ENCODE measurements at places on chromosomes 5 and 9.

- no peak for DNase-seq
These were observed 10.1 kb downstream of the PHF2 start for GRCh38 chr9:93586290-93587057.

GRCh38 chr5:128706269-128706668 is 168.2 kb upstream of the FBN2 start:
- DNase-seq, result no peak

DNA sequence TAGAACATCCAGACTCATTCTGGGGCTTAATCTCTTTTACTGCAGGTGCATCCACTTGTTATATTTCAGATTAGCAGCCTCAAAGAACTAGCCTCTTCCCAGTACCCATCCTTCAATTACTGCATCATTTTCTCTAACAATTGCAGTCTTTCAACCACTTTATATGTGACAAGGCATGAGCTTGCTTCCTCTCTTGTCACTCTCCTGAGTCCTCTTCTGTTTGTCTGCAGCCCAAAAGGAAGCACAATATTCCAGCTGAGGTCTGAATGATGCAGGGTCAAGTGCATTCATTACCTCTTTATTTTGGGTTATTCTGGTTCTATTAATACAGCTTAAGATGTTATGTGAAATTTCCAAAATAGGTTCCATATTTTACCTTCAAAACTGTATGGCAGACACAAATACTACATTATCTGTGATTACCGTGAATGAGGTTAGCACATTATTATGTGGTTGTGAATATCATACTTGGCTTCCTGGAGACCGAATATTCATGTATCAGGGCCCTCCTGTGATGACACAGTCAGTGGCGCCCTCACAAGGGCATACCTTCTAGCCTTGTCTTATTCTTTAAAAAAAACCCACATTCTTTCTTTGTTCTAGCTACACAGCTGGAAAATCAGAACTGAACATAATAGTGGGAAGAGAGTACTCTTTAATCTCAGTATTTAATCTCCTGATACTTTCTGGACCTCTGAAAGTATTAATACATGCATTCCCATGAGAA is 323.8 kb downstream of the PDE4D start:
- DNase-seq, result no peak

DNA sequence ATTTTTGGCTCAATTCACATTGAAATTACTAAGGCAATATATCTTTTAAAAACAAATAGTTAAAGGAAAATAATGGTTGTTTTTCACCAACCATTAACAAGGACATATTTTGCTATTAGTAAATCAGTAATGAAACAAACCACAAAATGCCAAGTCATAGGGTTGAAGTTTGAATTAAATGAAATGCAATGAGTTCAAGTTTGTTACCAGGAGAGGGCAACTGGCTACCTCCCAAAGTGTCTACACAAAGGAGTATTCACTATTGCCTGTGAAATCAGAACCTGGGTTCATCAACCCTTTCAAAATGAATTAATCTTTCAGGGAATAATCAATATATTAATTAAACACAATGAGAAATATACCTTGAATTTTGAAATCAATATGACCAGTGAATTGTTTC is 138.4 kb upstream of the DMRTA1 start:
- DNase-seq, result no peak

GRCh38 chr9:69364510-69365150 is 39.6 kb downstream of the ENTREP1 start:
- no peak for DNase-seq

DNA sequence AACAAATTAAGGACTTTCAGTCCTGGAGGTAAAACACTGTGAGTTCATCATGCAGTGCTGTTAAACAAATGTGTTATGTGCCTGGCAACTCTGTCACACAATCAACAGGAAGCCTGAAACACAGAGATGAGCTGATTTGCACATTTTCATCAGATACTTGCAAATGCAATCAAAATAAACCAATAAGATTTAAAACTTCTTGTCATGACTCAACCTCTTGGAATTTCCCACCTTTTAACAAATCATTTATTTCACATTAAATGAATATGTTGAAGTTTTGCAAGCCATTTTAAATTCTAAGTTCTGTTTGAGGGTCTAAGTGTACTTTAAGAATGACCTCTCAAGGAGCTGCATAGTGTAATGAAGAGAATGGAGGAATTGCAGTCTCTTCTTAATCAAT is 64.4 kb downstream of the ANXA1 start:
- DNase-seq, result peak; percentile 71

DNA sequence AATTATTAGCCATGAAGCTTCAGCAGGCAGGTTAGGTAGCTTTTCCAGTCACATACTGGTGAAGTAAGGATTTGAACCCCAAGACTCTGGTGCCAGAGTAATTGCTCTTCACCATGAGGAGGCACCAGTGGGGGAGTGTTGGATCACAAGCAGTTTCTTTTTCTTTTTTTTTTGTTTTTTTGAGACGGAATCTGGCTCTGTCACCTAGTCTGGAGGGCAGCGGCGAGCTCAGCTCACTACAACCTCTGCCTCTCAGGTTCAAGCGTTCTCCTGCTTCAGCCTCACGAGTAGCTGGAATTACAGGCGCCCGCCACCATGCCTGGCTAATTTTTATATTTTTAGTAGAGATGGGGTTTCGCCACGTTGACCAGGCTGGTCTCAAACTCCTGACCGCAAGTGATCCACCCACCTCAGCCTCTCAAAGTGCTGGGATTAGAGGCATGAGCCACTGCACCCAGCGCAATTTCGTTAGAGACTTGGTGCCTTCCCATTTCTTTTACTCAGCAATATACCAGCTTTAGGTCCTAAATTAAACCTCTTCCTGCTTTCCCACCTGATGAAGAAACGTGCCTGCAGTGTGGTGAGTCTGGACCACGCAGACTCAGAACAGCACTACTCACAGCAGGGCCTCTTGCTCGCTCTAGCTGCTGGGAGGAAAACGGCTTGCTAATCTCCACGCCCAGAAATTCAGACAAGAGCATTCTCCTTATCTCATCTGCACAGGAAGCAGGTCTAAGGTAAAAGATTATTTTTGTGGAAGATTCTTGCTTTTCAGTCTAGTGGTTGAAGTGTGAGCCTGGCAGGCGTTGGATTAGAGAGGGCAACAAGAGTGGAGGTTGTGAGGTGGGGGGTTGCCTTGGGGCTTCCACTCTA is at the start of gene S100Z:
Gene S100Z (plus strand): TSS at position 596 of the 873 bp plus-strand sequence. CDS start 25,346 bp downstream, outside the sequence.
- DNase-seq, result no peak

- peak; percentile 62 for DNase-seq
These were observed 10.8 kb upstream of the IFNA2 start for GRCh38 chr9:21395778-21396717.

- DNase-seq, result peak; percentile 49
These were observed 41.8 kb upstream of the UGCG start for GRCh38 chr9:111854799-111855198.

DNA sequence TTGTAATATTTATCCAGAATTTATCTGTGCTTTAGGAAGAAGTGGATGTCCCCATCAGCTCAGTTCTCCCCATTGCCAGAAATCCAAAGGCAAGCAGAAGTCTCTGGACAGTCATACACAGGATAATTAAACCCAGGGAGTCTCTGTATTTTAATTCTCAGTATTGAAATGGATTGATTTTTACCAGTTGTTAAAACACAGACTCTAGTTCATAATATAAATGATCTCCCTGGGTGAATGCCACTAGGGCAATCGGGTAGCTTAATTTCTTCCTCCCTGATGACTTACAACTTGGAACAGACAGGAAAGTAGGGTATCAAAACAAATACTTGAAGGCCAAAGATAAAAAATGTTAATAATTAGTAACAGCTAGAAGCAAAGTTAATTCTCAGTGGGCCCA is 66.5 kb upstream of the DAP start:
- no peak for DNase-seq

DNA sequence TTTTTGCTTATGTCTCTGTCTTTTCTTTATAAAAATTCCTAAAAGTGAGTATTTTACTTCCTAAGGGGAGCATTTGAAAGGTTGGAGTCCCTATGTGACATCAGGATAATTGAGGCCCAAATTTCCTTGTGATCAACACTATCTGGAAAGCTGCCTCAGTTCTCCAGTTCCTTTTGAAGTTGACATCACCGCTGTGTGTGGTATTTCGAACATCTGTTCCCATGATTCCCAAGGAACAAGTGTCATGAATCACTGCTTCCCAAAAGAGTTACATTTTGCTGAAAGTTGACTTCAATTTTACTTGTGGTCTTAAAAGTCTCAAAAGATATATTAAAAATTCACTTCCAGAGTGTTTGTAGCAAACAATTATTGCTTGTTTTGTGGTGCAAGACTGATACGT is 452.1 kb upstream of the RGMB start:
- no peak for DNase-seq

DNA sequence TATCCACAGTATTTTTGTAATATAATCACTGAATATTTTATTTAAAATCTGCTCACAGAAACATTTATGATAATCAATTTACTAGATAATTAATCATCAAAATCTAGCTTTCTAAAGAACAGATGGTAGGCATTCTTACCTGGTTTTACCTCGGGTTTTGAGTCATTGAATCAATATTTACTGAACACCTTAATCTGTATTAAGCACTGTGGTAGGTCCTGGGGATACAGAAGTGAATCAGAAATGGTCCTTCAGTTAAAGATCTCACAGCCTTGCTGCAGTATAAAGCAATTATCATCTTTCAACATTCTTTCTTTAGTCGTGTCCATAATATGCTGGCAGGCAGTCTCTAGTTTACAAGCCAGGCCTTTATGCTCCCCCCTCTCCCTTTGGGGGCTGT is 2.0 kb upstream of the MEIKIN start:
- no peak for DNase-seq

DNA sequence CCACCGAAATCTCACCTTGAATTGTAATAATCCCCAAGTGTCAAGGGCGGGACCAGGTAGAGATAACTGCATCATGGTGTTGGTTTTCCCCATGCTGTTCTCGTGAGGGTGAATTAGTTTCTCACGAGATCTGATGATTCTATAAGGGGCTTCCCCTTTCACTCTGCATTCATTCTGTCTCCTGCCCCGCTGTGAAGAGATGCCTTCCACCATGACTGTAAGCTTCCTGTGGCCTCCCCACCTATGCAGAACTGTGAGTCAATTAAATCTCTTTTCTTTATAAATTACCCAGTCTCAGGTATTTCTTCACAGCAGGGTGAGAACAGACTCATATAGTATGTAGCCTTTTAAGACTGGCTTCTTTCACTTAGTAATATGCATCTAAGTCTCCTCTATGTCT is 128.1 kb upstream of the NR5A1 start:
- no peak for DNase-seq

GRCh38 chr9:100561256-100561655 is 16.6 kb upstream of the CAVIN4 start:
- no peak for DNase-seq

- no peak for DNase-seq
These were observed 143.7 kb upstream of the SLC30A5 start for GRCh38 chr5:68950125-68950524.

DNA sequence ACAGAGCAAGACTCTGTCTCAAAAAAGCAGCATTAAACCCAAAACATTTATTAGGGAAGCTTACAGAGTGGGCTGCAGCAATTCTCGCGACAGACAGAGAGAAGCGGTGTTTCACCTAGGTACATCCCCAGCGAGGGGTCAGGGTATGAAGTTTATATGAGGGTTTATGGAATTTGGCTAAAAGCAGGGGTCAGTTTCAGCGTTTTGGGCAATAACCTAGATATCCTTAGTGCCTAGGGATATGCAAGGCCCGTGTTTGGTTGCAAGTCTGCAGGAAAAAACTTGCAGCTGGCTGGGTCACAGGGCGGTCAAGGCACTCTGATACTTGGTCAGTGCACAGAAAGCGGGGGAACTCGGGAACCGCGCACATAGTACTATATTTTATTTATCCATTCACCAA is 649 bp upstream of the GLE1 start:
- DNase-seq, result peak; percentile 2

GRCh38 chr9:16033921-16034691 is 481.3 kb downstream of the CCDC171 start:
- no peak for DNase-seq

- DNase-seq, result no peak
These were observed 906.1 kb upstream of the CDH9 start for GRCh38 chr5:27944471-27944870.

GRCh38 chr9:33124751-33125381 is 42.3 kb downstream of the B4GALT1 start:
- DNase-seq, result no peak

GRCh38 chr5:35898952-35899660 is 39.3 kb downstream of the CAPSL start:
- no peak for DNase-seq

DNA sequence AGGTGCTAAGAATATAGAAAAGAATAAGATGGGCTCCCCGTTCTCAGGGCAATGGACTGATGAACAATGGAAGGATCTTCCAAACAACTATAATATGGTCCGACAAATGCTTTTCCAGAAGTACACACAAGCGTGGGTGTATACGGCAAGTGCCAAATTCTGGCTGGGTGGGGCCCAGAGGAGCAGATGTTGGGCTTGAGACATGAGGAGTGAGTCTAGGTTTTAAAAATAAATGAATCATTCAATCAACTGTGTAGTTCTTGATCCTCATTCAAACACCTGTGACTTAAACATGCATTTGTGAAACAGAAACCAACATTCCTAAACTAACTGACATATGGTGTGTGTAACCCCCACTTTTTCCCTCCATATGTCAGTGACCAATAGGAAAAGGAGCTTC is 47.9 kb downstream of the MFAP3 start:
- no peak for DNase-seq

DNA sequence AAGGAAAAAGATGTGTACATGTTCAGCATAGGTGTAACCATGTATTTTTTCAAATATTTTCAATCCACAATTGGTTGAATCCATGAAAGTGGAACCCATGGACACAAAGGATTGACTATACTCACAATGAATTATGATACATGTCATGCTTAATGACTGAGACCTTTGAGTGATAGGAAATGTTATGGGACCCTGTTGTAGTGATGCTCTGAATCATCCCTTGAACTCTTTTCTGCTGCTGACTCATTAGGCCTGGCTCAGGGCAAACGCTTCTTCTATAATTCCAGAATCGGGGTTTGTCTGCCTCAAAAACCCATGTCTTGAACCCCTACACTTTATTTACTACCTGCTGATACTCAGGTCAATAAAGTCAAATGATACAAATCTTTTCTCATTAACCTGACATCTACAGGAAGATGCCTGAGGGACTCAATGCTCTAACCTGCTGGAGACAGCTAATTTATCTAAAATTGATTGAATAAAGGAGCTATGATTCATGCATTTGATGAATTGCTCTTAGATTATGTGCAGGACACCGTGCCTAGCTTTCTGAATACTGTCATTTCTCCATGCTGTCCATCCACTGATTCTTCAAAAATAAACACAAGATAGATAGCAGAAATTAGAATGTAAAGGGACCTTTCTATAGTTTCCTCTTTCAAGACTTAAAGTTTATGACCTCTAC is 260.1 kb downstream of the PRELID2 start:
- no peak for DNase-seq

DNA sequence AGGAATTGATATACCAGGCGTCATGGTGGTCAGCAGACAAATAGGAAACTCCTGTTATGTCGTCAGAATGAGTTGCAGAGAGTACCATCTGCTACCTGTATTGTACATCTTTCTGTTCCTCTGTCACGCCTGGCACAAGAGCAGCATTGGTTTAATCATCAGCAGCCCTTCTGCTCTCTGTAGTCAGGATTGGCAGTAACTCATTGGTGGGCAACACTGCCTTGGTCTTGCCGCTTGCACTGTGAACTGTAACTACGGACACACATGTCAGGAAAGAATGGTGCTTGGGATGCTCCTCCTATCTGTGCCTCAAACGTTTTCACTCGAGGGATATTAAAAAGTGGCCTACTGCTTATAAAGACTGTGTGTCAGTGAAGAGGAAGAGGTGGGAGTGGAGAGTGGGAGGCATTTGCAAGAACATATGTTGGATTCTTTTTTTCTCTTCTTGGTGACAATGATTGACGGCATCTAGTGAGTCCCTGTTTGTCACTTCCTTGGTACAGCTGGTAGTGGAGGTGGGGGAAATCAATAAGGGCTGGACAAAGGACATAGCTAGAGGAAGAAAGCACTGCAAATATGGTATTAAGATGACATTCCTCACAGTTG is 76.6 kb downstream of the F2RL2 start:
- peak; percentile 98 for DNase-seq

All from suppressor macrophage treated with lipopolysaccharide for 1 hour (primary cell).